ENCODE measurements at places on chromosomes 12 and 14.

DNA sequence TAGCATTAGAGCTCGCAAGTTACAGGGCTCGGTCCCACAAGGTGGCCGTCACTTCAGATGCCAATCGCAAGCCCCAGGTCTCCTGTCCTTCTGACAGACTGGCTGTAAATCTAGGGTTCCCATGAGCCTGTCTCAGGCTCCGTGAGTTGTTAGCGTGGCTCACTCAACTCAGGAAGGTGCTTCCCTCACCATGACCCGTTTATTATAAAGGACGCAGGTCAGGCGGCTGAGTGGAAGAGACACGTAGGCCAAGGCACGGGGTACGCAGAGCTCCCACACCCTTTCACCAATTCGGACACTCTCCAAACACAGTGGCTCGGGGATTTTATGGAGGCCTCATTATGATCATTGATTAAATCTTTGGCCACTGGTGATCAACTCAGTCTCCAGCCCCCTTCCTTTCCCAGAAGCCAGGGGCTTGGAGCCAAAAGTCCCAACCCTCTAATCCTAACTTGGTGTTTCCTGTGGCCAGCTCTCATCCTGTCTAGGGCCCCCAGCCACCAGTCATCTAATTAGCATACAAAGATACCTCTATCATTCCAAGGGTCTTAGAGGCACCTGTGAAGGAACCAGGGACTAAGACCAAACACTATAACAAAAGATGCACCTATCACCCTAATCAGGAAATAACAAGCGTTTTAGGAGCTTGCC lies 25.8 kb upstream of the LRTM2 start:
- no peak for DNase-seq

- DNase-seq, result no peak
Observed at GRCh38 chr12:3047961-3048360, 29.2 kb upstream of the TSPAN9 start.

- DNase-seq, result no peak
Observed at GRCh38 chr12:103737881-103738280, 103.2 kb downstream of the NT5DC3 start.

DNA sequence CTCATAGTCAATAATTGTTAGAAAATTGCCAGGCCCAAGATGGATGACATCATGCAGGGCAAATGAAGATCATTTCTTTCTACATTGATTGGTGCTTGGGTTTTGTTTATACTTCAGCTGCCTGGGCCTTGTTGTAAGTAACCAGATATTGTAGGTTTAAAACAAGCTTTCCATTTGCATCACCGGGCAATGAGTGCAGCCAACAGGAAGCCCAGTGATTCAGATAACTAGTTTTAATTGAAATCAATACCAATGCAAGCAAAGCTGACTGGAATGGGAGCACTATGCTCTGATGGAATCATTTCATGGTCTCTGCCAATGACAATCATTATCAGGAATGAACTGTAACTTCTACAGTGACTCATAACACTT lies 279.3 kb downstream of the DUSP6 start:
- no peak for DNase-seq

DNA sequence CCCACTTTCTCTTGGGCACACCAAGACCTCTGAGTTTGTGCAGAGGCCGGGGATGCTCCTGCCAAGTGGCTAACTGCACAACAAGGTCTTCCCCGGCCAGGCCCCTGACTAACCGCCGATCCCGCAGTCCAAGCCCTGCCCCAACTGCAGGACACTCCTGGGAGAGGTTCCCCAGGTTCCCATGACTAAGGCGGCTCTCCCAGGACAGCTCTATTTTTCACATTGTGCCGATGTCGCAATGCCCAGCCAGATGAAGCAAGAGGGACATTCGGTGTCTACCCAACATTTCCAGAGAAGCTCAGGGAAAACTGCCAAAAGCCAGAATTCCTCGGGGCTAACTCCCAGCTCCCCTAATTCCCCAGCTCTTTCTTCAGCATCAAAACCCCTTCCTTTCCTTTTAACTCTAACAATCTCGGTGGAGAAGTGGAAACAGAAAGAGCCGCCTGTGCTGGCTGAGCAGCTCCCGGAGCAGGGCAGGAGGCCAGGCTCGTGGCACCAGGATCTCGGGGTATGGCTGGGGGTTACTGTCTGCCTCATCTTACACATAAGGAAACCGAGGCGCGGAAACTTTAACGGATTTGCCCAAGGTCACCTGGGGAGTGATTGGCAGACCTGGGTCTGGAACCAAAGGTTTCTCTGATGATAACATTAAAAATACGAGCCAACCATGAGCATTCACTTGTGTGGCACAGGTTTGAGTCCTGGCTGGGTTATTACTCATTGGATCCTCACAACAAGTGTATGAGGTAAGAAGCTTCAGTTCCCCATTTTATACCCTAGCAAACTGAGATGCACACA lies 318.2 kb downstream of the BCL11B start:
- no peak for DNase-seq

GRCh38 chr14:79534703-79535353 lies 676.5 kb downstream of the DIO2 start:
- no peak for DNase-seq

GRCh38 chr14:75054421-75054820 lies 3.2 kb upstream of the MLH3 start:
- DNase-seq, result no peak

- no peak for DNase-seq
Observed at GRCh38 chr12:113794774-113795173, 171.4 kb downstream of the RBM19 start.

- DNase-seq, result no peak
Observed at GRCh38 chr12:87660291-87660690, 368.9 kb downstream of the C12orf50 start.

- DNase-seq, result no peak
Observed at GRCh38 chr12:57454566-57455373, at the start of gene INHBE. TSS of gene INHBE (plus strand) at chr12:57455307. CDS start at chr12:57455537, 230 bp downstream.

GRCh38 chr12:131478468-131478867 lies 232.4 kb upstream of the SFSWAP start:
- no peak for DNase-seq

DNA sequence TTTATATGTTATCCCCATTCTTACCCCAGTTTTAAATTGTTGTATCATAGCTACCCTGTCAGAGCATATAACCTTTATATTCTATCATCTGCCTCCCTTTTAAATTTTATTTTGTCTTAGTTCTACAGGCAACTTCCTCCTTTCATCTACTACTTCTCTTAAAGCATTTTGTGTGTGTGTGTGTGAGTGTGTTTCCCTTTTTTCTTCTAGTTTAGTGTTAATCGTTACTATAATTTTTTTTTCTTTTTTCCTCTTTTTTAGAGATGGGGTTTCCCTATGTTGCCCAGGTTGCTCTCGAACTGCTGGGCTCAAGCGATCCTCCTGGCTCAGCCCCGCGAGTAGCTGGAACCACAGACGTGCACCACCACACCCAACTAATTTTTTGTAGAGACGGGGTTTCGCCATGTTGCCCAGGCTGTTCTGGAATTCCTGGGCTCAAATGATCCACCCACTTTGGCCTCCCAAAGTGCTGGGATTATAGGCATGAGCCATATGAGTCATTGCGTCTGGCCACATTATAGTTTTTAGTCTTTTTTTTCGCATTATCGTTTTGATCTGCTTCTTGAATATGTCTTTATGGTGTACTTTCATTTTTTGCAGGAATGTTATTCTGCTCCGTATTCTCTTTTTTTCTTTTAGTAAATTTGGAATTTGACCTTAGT lies 33.1 kb upstream of the FBXO34 start:
- DNase-seq, result no peak

- no peak for DNase-seq
Observed at GRCh38 chr12:65524666-65525065, 246.2 kb downstream of the MSRB3 start.

DNA sequence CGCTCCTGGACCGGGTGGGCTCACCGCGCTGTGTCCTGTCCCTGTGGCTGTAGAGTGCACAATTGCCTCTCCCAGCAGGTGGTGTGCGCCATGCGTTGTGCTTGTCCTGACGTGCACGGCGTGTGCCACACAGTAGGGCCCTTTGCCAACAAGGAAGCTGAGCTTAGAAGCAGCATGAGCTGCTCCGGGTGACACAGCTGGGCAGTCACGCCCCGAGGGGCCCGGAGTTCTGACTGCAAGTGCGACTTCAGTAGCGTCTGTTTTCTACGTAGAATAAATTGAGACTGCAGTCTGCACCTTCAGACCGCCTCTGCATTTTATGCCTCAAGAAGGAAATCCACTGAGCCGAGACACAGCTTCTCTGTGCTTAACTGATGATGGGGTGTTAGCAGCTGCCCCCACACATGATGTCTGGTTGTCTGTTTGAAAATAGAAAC lies 81.6 kb downstream of the ADGRD1 start:
- no peak for DNase-seq

- DNase-seq, result no peak
Observed at GRCh38 chr14:75657331-75657730, 3.3 kb downstream of the ERG28 start.
